ENCODE measurements at places on chromosomes 12 and 14. TPM values are rescaled to one million over a fixed set of nuclear protein-coding genes. Genes with fewer than 3 reads are reported as not detected.

Gene AGAP2
- total RNA-seq: 7.5 TPM

Gene RNASE11
- total RNA-seq: not detected

Gene LRIG3
- 4.3 TPM for total RNA-seq

Gene ENDOU
- 0.30 TPM for total RNA-seq

Gene PLEKHD1
- 0.37 TPM for total RNA-seq

Gene APOF
- not detected for total RNA-seq

Measured in left ventricle myocardium superior (tissue), 1 donor.